ENCODE measurements at places on chromosomes 6 and 20.

DNA sequence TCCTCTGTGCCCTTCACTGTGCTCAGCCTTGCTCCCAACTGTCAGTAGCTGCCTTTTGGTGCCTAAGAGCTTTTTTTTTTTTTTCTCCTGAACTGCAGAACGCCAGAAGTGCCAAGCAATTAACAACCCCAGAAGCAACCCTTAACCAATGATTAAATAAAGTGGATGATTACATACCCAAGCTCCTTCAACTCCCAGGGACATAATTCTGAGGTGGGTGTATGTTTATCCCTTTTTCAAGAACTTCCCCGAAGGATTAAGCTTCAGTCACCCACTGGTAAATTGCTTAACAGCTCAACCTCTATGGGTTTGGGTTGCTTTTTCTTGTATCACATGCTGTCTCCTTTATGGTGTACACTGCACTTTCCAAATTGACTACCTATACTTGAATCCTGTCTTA is 41.1 kb downstream of the KLHL31 start:
- DNase-seq, result peak; percentile 71

- DNase-seq, result no peak
Observed at GRCh38 chr6:5898102-5898501, 108.6 kb downstream of the NRN1 start.

- no peak for DNase-seq
Observed at GRCh38 chr20:63810730-63811490, 20.2 kb downstream of the ZBTB46 start.

DNA sequence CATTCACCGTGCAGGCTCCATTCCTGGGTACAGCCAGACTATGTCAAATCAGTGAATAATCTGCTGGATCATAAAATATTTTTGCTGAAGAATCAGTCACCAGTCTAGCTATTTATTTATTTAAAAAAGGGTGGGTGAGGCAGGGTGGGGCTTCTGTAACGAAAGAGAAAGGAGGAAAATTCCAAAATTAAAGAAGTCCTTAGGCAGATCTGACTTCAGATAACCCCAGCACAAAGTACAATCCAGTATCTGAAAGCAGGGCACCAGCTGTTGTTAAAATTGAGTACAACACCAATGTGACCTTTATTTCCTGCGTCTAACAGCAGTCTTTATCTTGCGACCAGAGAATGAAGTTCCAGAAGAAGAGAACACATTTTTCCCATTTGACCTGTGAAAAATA is 15.7 kb downstream of the FAM8A1 start:
- no peak for DNase-seq

DNA sequence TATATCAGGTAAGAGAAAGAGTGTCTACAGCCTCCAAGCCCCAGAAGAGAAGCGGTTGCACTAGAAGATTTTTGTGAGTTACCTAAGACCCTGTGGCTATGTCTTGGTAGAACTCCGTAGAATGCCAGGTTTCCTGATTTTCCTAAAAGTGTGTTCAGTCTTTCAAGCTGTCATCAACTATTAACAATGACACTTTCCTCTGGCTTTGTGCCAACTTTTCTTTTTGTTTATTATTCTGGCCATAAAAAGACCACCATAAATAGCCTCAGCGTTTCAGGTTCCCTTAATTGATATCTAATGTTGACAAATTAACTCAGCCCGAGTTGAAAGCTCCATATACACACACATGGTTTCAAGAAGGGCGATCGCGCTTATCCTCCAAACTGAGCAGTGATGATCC is 1.2 kb downstream of the PAK5 start:
- no peak for DNase-seq

Measured in inflammatory macrophage treated with lipopolysaccharide for 4 hours (primary cell).